ENCODE measurements at places on chromosomes 1 and 21.

DNA sequence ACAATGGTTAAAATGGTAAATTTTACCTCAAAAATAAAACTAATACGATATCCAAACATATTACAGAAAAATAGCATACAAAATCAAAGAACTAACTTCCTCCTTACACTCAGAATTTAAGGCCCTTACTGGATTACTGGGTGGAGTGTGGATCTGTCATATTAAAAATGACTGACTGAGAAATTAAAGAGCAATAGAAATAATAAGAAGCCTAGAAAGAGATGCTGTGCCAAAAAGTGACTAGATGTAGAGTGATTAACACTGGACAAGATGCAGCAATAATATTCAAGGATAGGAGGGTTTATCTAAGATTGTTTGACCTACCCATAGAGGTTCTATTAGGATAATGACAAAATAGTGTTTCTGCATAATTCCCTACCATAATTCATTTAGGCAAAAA is 424.3 kb downstream of the SETD4 start:
- no peak for DNase-seq

DNA sequence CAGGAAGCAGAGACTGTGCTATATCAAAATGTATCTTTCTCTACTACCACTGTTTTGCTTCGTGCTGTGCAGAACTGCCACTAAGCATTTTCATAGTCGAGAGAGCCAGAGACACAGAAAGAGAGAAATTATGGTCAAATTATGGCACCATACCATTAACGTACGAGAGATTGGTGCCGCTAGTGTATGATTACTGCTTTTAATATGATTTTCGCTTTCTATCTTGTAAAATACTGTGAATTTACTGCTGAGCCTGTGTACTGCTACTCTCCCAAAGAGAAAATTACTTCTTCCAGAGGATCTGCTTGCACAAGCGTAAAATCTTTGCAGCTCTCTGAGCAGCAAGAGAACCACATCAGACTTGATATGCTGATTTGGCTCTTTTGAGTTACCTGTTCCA is 71.1 kb upstream of the ZNF281 start:
- no peak for DNase-seq

DNA sequence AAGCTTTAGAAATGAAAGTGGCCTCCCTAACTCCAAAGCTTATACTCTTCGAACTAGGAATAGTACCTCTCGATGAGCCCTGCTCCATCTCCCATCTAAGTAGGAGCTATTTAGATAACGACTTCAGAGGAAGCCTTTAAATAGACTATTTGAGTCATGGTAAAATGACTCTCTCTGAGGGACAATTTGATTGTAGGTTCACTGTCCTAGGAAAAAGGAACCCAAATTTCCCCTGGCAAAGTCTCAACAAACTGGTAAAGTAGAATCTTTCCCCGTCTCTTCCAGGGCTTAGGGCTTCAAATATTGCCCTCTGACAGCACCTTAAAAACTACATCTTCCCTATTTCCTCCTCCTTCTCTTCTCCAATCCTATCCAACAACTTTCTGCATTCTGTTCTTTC is 2.0 kb upstream of the FCER1A start:
- no peak for DNase-seq

DNA sequence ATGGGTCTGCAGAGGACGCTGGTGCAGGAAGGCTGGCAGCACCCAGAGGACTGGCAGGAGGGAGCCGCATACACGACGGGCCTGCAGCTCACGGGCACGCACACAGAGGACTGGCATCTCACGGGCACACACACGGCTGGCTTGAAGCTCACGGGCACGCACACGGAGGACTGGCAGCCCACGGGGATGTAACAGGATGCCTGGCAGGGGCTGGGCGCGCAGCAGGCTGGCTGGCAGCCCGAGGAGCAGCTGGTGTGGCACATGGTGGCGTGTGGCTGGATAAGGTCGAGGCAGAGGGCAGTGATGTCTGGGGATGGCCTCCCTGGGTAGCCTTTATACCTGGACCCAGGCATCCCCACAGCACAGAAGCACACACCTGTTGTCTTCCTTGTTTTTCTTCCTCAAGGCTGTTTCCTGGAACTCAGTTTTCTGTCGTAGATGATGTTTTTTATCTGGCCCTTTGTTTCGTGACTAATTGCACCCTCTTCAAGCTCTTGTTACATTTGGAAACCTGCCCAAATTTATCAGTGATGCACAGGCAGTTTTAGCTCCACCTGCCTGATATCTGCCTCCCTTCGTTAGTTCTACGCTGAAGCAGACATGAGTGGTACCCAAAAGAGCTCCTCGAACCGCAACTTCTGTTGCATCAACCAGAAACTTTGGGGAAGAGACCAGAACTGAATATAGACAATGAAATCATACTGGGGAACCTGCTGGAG is at the start of gene KRTAP12-1:
Gene KRTAP12-1 (minus strand): TSS at position 303 of the 719 bp plus-strand sequence. CDS start 40 bp downstream, at position 263.
- DNase-seq: no peak

GRCh38 chr21:42311816-42312625 is 3.2 kb downstream of the TFF3 start:
- no peak for DNase-seq

DNA sequence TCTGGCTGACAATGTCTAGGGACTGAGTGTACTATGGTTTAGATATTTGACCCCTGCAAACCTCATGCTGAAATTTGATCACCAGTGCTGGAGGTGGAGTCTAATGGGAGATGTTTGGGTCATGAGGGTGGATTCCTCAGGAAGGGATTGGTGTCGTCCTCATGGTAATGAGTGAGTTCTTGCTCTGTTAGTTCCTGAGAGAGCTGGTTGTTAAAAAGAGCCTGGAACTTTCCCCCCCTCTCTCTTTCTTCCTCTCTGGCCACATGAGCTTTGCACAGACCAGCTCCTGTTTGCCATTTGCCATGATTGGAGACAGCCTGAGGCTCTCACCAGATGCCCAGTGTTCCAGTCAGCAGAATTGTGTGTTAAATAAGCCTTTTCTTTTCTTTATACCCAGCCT is 36.6 kb upstream of the CNIH3 start:
- DNase-seq: no peak

DNA sequence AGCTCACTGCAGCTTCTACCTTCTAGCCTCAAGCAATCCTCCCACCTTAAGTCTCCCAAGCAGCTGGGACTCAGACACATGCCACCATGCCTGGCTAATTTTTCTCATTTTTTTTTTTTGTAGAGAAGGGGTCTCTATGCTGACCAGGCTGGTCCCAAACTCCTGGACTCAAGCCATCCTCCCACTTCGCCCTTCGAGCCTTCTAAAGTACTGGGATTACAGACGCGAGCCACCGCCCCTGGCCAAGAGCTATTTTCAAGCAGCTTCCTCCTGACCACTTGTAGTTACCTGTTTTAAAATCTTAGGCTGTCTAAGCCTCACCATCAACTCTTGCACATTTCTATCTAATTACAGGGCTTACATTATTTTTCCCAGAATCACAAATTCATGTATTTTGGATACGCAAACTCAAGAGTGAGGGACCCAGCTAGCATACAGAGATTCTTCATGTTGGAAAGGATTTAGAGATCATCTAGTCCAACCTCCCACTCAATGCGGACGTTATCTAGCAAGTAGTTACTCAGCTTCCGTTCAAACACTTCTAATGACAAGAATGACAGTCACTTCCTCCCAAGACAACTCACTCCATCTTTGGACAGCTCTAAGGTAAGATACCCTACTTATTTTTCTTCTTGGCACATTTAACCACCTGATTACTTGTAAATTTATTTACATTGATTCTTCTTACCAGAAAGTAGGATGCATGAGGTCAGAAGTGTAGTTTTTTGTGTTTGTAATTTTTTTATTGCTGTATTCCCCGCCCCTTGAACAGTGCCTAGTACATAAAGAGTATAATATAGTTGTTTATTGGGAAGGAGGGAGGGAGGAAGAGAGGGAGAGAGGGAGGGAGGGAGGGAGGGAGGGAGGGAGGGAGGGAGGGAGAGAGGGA is 65.4 kb downstream of the LUZP1 start:
- DNase-seq: peak; percentile 55

DNA sequence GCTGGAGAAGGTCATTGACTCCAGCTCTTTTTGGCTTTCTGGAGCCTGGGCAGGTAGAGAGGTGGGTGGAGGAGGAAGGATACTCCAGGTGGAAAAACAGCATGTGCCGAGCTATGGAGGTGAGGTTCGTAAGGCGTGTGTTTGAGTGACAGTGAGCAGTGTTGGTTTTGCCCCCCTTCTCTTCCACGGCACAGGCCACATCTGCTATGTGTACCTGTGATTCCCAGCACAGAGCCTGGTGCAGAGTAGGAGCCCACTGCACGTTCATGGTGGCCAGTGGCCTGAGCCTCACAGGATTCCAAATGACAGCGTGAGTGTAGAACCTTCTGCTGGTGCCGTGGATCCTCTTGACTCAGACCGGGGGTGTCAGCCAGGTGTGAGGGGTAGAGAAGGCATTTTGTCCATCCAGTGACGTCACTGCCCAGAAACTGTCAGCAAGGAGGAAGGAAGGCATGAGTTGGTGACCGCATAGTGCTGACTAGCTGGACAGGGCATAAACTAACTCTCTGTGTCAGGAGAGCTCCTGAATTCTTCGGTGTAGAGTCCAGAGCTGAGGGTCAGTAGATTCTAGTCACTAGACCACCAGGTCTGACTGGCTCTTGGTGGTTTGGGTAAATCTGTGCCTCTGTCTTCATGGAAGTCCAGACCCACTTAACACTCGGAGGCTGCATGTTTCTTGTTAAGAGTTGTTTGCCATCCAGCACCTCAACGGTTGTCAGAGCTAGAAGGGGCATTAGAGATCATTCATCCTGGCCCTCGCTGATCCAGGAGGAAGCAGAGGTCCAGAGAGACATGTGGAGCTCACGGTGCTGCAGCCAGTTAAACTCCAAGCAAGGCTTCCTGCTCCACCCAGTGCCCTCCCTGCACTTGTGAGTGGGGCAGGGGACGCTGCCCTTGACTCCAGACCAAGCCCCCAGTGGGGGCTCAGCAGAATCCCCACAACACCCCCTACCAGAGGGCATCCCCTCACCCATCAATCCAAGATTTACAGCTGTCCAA is 3.8 kb downstream of the QSOX1 start:
- no peak for DNase-seq

- no peak for DNase-seq
Measured at GRCh38 chr1:56539520-56539931, 39.8 kb downstream of the PLPP3 start.

DNA sequence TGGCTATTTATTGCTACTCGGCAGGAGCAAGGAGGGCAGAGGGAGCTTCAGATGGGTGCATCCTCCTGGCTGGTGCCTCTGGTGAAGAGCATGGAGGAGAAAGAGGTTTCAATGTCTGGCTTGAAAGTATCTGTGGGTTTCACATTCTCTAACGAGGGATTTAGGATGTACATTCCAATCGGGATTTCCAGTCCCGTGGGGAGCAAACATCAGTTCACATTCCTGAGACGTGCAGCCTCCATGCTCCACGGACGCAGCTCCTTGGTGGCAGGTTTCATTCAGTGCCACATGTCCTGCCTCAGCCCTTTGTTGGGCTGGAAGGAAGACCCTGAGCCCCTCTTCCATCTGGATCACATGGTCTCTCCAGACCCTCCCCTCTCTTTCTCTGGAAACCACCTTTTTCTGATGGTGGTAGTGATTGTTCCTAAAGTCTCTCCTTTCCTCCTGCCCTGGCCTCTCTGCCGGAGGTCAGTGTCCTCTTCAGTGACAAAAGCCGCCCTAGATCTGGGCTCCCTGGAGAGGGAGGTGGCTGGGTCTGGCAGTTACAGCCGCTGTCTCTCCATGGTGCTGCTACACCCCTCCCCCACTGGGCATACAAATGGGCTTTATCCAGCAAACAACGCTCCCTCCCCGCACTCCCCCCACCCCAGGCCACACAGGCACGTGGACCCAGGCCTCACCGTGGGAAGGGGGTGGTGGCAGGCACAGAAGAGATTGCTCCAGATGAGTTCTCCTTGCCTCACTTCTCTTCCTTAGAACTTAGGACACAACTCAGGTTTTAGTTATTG is 826 bp upstream of the CA14 start:
- DNase-seq: no peak

DNA sequence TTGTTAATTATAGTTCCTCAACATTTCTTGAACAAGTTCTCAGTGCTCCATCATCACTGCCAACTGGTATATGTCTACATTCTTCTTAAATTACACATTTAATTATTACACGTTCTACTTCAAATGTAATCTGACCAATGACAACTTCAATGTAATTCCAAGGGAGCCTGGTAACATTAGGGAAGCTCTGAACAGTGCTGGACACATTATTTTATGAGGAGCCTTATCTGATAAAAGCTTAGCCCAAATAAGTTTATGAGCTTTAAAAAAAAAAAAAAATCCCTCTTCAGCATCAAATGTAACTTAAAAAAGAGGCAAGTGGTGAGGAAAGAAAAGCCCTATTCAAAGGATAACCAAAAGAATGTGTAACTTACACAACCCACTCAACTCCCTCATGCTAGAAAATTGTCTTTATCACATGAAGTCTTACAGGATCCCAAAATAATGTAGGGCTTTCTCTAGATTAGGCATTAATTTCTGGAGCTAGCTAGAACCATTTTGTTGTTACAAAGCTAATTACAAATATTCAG is 35.2 kb upstream of the ABCA4 start:
- DNase-seq: no peak

- DNase-seq: no peak
Measured at GRCh38 chr1:9908871-9909233, 1.2 kb downstream of the CTNNBIP1 start.

GRCh38 chr1:156657741-156658319 is 15.9 kb downstream of the BCAN start:
- no peak for DNase-seq

- no peak for DNase-seq
Measured at GRCh38 chr1:42966688-42967612, 8.3 kb upstream of the SLC2A1 start.

- DNase-seq: no peak
Measured at GRCh38 chr1:181508486-181509165, 25.3 kb downstream of the CACNA1E start.

GRCh38 chr1:25900219-25900618 is 6.0 kb downstream of the STMN1 start:
- no peak for DNase-seq

DNA sequence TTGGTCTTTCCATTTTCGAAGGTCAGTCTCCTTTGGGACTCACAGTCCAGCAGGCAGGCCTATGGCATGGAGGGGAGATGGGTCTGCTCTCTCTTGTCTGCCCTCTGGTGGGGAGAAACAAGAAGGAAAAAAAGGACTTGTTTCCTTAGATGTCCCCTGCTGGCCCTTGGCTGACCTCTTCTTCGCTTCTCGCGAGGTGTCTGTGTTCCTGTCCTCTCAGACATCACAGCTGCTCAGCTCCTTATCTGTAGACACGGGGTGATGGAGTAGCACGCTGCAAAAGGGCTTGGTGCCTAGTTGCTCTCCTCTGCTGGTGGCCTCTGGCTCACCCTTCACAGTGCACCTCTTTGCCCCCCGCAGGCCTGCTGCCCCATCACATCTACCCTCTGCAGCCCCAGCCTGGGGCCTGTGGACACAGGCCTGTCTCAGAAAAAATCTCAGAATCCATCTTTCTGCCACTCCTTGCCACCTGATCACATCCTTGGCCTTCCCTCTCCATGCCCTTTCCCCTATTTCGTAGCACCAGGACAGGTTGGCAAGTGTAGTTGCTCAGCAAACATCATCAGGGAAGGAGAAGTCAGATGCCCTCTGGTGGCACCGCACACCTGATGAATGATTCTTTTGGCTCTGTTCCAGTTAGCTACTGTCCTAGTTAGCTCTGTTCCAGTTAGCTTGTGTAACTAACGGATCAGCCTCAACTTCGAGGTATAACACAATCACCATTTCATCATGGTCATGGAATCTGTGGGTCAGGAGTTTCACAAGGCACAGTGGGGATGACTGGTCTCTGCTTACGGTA is 18.7 kb upstream of the AK2 start:
- DNase-seq: peak; percentile 36

All from stimulated activated CD4-positive, alpha-beta T cell treated with anti-CD3 and anti-CD28 coated beads, Interleukin-4, amount 100 ng/mL, for 24 hours (primary cell).